Stimulated activated CD4-positive, alpha-beta T cell treated with anti-CD3 and anti-CD28 coated beads, Interleukin-4, amount 100 ng/mL, for 4 hours (primary cell): ENCODE measurements at places on chromosomes 13 and 19.

DNA sequence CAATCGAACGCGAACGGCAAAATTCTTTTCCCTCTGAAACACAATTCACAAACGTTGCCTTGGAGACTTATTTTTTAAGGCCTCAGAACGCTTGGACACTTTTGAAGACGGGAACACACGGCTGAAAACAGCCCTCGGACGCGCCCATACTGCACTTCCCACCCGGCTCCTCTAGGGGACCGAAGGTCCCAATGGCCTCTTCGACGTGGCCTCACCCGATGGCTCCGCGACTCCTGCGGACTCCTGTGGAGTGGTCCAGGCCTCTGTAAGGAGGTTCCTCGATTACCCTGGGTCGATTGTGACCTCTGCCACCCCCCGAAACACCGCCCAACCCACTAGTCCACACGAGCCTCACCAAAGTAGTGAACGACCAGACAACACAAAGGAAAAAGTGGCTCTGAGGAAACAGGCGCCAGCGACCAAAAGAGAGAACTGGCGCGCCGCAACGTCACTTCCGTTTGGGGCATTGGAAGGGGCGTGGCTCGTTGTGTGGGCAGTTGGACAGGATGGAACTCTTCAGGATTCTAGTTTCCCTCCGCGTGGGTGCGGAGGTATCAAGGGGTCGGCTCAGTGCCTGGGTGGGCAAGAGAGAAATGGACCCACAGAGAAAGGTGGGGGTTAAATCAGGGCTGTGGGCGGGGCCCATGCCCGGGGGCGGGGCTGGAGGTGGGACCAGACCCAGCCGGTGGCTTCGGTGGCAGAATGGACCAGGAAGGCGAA lies at the start of gene ZNF560:
TSS of gene ZNF560 (minus strand) at position 434 of the 720 bp plus-strand sequence. CDS start 23,303 bp downstream, outside the sequence.
- DNase-seq = no peak

DNA sequence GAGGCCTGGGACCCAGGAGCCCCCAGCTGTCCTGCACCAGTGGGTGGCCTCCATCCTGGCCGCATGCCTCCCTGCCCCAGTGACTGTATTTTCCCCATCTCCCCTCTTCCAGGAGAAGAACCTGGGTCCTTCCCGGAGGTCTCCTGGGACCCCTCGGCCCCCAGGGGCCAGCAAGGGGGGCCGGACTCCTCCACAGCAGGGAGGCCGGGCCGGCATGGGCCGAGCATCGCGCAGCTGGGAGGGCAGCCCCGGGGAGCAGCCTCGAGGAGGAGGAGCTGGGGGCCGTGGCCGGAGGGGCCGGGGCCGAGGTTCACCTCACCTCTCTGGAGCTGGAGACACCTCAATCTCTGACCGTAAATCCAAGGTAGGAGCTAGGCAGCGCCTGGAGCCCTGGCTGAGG lies 4.2 kb downstream of the CCDC9 start:
- no peak for DNase-seq

DNA sequence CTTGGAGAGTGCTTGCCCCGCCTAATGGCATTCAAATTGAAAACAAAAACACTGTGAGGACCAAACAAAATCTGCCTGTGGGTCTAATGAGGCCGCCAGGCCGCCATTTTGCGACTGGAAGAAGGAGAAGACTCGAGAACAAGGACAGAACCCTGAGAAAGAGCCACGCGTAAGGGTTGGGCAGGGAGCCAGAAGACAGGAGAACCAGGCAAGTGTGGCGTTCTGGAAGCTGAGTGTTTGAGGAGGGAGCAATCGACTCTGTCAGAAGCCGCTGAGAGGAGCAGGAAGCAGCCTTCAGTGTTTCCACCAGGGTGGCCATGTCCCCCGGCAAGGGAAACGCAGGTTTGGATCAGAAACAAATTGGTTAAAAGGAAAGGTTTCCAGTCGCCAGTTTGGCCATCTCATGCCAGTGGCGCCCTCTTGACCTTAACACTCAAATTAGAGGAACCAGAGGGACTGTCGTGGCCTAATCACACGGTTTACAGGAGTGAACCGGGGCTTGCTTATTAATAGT lies 10.2 kb upstream of the PTOV1 start:
- DNase-seq = no peak

GRCh38 chr13:111491021-111491420 lies 170.6 kb downstream of the TEX29 start:
- no peak for DNase-seq
